Anterior cingulate cortex (tissue), 58 donors: ENCODE measurements at places on chromosomes 7 and 10.

GRCh38 chr10:77620731-77621130, 16.9 kb downstream of the KCNMA1 start:
- no peak for DNase-seq

DNA sequence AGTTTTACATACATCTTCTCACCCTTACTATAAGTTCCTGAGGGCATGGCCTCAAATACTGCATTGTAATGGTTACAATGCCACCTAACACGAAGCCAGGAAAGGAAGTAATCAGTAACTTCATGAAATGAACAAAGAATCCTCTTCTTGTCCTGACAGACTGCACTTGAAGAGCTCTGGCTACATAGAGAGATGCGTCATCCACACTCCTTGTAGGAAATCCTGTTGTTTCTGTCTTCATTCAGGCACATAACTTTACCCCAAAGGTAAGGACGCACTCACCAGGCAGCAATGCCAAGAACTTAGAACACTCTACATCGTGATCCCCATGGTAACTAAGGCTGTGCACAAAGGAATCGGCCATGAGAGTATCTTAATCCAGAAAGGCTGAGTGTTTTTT, 80.3 kb upstream of the ARID5B start:
- DNase-seq, result no peak

DNA sequence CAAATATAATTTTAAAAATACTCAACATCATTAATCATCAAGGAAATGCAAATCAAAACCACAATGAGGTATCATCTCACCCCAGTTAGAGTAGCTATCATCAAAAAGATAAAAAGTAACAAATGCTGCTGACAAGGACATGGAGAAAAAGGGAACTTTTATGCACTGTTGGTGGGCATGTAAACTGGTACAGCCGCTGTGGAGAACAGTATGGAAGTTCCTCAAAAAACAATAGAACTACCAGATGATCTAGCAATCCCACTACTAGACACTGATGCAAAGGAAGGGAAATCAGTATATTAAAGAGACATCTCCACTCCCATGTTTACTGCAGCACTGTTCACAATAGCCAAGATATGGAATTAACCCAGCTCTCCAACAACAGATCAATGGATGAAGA, 384.5 kb downstream of the PLXDC2 start:
- no peak for DNase-seq

DNA sequence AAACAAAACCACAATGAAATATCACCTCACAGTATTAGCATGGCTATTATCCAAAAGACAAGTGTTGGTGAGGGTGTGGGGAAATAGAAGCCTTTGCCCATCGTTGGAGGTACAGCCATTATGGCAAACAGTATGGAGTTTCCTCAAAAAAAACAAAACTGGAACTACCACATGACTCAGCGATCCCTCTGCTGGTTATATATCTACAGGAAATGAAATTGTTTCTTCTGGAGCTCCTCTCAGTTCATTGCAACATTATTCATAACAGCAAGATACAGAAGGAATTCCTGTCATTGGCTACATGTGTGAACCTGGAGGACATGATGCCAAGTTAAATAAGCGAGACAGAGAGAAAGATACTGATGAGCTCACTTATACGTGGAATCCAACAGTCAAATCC, 2.4 kb upstream of the UBE3C start:
- no peak for DNase-seq

DNA sequence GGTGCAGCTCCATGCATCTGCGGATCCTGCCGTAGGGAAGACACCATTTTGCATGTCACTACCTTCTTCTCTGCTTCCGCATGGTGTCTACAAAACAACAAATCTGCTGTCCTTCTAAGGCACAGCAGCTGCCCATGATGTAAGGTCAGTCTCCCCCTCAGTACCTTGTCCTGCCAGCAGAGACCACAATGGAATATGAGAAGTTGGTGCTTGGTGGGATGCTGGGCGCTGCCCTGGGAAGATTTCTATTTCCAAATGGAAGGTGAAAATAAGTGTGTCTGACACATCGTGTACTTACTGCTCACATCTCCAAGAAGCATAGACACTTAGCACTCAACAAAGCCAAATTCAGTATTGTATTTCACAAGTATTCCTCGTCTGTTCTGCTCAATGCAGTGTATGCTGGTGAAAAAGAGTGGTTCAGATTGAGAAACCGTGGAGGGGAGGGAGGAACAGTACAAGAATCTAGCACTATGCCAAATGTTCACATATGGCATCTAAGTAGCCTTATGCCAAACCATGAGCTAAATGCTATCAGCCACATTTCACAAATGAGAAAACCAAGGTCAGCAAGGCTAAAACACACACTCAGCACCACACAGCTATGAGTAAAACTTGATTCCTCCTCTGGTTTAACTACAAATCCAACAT, 95.0 kb downstream of the GRB10 start:
- no peak for DNase-seq

DNA sequence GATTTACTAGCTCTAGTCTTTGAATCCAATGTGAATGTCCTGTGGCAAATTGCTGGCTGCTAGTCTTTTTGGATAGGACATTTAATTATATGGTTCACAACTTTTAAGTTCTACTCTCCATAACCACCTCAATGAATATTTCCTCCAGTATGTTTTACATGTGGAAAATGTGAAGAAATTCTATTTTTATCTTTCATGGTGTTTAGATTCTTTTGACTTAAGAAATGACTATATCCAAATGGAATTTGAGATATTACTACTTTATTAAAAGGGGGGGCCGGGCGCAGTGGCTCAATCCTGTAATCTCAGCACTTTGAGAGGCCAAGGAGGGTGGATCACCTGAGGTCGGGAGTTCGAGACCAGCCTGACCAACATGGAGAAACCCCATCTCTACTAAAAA, 202.0 kb downstream of the ARL4A start:
- DNase-seq, result no peak

DNA sequence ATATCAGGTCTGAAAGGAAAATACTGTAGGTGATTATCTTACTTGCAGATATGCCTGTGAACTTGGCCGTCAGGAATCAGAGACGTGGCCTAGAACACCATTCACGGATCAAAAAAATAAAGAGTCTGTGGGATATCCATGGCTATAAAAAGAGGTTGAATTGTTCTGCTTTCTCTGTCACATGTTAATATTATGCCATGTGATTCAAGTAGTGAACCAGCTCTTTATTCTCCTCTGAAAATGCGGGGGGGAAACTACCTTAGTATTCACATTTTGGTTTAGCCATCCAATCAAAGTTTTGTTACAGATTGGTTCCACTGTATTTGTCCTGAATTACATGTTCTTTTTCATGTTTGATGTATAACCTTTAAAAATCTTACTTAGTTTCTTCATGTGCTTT, 120.5 kb downstream of the CCNY start:
- DNase-seq, result no peak

- DNase-seq, result no peak
These were observed 67.5 kb downstream of the NT5C2 start for GRCh38 chr10:103125323-103126267.

- no peak for DNase-seq
These were observed 165.7 kb downstream of the SORCS3 start for GRCh38 chr10:104806801-104807200.

GRCh38 chr10:94232711-94233383, 129.9 kb downstream of the NOC3L start:
- DNase-seq, result no peak

- peak; percentile 7 for DNase-seq
These were observed at the start of gene SRGN for GRCh38 chr10:69087590-69088470. Gene SRGN (plus strand): TSS chr10:69088103. CDS start chr10:69088158, 55 bp downstream.

- no peak for DNase-seq
These were observed 79.7 kb upstream of the FAM3C start for GRCh38 chr7:121475806-121476205.

GRCh38 chr10:34760606-34761005, 54.5 kb downstream of the PARD3 start:
- DNase-seq, result no peak

DNA sequence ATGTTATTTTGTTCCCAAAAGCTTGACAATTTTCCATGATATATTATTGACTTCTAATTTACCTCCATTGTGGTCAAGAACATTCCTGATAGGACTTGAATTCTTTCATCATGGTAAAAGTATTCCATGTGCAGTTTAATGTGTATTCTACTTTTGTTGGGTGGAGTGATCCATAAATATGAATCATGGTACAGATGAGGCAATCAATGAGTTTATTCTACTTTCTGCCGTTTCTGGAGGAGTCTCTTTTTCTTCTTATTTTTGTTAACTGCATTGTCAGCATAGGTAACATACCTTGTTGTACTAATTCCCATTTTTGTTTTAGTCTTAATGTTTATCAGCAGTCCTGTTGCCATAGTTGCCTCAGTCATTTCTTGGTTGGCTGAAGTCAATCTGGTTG, 69.6 kb downstream of the SHOC2 start:
- DNase-seq, result no peak

DNA sequence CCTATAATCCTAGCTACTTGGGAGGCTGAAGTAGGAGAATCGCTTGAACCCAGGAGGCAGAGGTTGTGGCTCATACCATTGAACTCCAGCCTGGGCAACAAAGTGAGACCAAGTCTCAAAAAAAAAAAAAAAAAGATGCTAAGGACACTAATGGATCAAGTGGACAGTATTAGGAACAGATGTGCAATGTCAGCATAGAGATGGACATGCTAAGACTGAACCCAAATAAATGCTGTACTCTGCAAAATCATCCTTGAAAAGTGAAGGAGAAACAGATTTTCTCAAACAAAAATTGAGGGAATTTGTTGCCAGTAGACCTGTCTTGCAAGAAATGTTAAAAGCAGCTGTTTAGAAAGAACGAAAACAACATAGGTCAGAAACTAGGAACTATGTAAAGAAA, 194.5 kb downstream of the USP6NL start:
- no peak for DNase-seq

GRCh38 chr10:107577221-107577620, 412.7 kb upstream of the SORCS1 start:
- no peak for DNase-seq

- DNase-seq, result no peak
These were observed 97.3 kb upstream of the KCNIP2 start for GRCh38 chr10:101940916-101941315.

DNA sequence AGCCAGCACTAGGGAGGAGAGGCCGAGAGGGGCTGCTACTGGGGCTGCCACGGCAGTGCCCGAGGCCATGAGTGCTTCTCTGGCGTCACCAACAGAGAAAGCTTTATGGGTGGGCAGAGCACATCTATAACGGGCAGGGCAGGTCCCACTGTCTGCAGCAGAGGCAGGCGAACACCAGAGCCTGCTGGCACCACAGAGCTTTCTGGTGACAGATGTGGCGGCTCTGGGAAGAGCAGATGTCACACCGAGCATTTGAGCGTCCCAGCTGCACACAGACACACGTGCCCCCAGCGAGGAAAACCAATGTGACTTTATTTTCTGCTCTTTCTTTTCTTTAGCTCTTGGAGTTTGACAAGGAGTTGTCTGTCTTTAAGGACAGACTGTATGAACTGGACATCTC, 20.5 kb downstream of the NKX6-2 start:
- no peak for DNase-seq

GRCh38 chr10:23927576-23928325, 281.2 kb upstream of the KIAA1217 start:
- DNase-seq, result no peak

- DNase-seq, result no peak
These were observed 57.8 kb downstream of the FRMPD2 start for GRCh38 chr10:48216744-48217143.

GRCh38 chr10:86580521-86580891, 58.9 kb upstream of the WAPL start:
- no peak for DNase-seq

DNA sequence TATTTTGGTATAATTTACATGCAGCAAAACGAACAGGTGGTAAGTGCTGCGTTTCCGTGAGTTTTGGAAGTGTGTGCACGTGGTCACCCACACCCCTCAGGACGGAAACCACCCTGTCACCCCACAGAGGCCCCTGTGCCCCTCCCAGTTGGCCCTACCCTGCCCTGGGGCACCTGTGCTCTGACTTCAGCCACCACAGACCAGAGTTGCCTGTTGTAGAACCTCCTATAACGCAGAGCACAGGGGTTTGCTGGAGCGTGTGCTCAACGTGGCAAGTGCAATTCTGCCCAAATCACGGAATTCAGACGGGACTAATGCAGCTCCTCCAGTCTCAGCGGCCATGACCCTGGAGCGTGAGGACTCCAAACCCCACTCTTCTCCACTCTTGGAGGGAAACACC, 9.6 kb upstream of the CFAP46 start:
- no peak for DNase-seq

GRCh38 chr10:97898429-97898828, 48.8 kb downstream of the GOLGA7B start:
- no peak for DNase-seq

DNA sequence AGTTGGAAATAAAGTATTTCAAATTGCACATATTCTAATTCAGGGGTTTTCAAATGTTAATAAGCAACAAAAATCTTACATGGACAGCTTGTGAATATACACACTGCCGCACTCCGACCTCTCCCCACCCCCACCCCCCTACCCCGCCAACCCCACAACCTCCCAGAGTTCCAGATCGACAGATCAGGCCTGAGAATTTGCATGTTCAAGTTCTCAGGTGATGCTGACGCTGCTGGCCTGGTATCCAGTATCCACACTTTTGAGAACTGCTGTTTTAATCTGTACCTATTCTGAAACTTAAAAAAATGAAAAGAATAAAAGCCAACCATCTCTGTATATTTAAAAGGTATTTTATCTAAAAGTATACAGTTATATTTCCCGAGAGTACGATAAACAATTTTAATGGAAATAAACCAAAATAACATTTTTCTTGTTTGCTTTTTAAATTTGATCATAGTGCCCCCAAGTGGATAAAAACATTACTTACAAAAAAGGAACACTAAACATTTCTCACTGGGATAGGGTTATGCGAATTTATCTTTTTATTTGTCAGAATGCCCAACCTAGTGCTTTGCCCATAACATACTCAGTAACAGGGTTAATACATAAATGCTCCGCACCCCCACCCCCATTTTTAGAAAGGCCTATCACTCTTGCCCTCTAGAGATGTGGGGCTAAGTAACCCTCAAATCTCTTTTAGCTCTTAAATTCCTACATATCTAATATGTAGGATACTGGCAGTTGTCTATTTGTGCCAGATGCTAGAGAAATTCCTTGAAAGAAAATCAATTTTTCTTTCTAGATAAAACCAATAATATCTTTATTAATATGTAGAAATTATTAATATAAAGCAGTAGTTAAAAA, 166.3 kb downstream of the RNF133 start:
- no peak for DNase-seq
